ENCODE measurements at places on chromosomes 5 and 9.

DNA sequence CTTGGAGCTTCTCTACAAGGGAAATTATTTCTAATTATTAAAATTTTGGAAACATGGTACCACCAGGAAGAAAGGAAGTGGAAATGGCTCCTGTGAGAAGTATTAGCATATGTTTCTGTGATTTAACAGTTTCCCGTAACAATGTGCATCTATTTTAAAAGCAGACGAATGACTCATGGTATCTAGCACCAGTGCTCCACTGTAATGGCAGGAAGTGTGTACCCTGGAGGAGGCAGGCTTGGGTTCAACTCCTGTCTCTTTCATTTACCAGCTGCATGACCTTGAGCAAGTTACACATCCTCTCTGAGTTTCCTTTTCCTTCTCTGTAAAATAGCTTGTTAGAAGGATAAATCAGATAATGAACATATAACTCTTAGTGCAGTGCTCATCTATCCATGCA is 41.0 kb upstream of the ANGPTL2 start:
- DNase-seq, result no peak

GRCh38 chr9:109812818-109813281 is 32.9 kb downstream of the PALM2AKAP2 start:
- no peak for DNase-seq

GRCh38 chr5:58462154-58462553 is 2.3 kb upstream of the PLK2 start:
- peak; percentile 25 for DNase-seq

GRCh38 chr9:90100014-90100413 is 495.2 kb downstream of the GADD45G start:
- DNase-seq, result no peak

- DNase-seq, result no peak
These were observed 1.5 kb downstream of the PRRC2B start for GRCh38 chr9:131395157-131396098.

GRCh38 chr5:60136841-60137240 is 243.3 kb upstream of the PDE4D start:
- no peak for DNase-seq

- DNase-seq, result no peak
These were observed 214.4 kb upstream of the ELL2 start for GRCh38 chr5:96176022-96176421.

- no peak for DNase-seq
These were observed 168.6 kb downstream of the MACROH2A1 start for GRCh38 chr5:135230251-135230925.

GRCh38 chr5:177509381-177509951 is at the start of gene DOK3:
Gene DOK3, minus strand, starts transcription at chr5:177509826. Its CDS starts 286 bp downstream, at chr5:177509540.
- no peak for DNase-seq

DNA sequence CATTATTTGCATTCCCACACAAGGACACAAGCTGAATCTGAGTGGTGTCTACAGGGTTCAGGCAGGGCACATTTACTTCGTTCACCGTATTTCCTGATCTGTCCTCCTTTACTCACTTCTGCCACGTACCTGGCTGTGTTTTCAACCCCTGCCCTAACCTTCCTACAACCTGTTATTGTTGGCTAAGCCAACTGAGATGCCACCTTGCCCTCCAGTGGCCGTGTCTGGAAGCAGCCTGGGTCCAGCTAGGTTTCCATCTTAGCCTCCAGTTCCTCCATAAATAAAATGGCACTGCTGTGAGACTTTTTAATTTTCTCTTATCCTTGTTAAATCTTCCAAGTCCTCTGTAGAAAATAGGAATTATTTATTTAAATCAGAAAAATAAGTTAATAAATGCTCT is 64.8 kb downstream of the ATP10B start:
- peak; percentile 61 for DNase-seq

GRCh38 chr5:108696407-108696806 is 51.3 kb upstream of the FER start:
- DNase-seq, result no peak

- DNase-seq, result no peak
These were observed 217.0 kb downstream of the PCSK5 start for GRCh38 chr9:76107482-76107881.

DNA sequence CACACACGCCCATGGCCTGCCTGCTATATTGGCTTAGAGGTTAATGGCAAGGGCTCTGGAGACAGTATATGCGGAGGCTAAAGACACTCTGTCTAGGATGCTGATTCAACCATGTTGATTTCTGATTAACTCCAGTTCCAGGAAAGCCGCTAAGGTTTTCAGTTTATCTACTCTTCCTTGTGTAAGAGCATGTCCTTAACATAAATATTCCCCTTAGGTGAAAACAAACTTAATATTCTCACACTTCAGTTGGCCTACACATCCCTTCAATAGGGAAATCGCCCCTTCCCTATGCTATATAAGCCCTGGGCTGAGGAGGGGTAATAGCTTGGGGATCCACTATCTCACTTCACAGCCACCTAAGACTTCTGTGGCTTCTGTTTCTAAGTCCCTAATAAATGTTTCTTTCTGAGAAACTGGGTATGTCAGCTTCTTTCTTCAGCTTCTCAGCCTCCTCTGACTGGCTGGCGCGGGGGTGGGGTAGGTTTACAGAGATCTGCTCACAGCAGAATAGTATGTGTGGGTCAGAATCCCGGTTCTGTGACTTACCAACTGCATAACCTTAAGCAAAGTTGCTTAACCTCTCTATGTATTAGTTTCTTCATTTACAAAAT is 4.3 kb upstream of the GPX3 start:
- no peak for DNase-seq

- DNase-seq, result no peak
These were observed 16.5 kb upstream of the RARS1 start for GRCh38 chr5:168469816-168470215.

DNA sequence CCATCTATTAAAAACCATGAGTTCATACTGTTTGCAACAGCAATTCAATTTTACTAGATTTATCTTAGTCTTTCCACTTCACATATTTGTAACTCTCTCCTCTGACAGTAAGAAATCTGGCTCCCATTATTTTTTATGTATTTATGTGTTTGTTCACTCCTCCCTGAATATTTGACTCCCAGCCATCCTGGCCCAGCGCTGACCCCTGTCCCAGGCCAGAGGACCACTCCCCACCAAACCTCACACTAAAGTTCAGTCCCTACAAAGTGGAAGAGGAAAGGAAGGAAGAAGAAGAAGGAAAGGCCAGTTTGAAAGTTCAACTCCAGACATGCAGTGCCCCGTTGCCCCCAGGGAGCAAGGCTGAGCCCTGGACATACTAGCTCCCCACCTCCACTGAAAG is 271.8 kb downstream of the ADAMTSL1 start:
- DNase-seq, result no peak

DNA sequence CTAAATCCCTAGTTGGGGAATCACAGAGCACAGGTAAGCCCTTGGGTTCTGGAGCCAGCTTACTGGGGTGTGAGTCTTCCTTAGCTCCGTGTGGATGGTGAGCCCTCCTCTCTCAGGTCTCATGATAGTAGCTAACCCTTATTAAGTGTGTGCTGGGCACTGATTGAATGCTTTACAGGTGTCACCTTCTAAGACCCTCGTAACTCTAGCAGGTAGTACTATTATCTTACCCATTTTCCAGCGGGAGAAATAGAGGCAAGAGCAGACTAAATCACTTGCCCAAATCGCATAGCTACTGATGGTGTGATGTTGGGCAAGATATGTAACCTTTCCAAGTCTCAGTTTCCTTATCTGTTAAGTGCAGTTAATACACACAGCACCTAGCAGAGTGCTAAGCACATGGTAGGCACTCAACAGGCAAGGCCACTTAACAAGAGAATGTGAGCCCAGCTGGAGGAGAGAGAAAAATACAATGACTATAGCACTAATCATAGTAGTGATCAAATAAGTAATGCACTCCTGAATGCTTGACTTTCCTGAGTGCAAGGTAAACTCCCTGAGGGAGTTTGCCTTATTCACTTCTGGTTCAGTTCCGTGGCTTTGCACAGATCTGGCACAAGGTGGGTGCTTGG is at the start of gene DCANP1:
DCANP1 (minus strand) TSS at position 51 of the 632 bp plus-strand sequence. CDS start 240 bp downstream, outside the sequence.
- DNase-seq, result no peak

DNA sequence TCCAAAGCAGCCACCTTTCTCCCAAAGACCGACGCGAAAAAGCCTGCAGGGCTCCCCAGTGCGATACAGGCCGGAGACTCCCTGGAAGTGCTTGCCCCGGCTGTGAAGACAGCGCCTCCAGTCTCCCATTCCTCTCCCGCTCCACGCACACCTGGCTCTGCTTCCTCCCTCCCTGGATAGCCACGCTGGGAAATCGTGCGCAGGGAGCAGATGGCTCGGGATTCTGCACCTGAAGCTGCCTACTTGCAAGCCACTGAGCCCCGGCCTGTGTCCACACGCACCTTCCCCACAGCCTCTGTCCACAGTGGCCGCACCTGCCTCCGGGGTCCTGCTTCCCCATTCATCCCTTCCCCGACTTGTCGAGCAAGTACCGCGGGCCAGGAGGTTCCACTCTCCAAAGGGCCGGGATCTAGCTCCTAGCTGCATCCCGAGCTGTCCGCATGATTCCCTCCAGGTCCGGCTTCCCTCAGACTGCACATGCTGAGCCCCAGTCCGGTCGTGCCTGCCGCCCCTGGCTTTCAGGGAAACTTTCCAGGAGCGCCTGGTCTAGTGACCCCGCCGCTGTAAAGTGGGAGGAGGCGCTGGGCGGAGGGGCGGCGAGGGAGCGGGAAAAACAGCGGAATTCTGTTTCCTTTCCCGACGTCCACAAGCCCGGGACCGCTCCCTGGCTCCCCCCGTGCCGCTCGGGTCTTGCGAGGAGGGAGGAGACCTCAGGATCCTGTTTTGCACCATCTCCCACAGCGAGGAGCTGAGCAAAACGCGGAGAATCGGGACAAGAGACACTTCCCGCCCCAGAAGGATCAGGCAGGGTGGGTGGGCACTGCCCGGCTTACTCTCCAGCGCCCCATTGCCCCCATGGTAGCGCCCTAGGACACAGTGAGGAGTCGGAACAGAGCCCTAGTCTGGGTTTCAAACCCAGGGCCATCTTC is 2.0 kb downstream of the SEMA6A start:
- peak; percentile 83 for DNase-seq

DNA sequence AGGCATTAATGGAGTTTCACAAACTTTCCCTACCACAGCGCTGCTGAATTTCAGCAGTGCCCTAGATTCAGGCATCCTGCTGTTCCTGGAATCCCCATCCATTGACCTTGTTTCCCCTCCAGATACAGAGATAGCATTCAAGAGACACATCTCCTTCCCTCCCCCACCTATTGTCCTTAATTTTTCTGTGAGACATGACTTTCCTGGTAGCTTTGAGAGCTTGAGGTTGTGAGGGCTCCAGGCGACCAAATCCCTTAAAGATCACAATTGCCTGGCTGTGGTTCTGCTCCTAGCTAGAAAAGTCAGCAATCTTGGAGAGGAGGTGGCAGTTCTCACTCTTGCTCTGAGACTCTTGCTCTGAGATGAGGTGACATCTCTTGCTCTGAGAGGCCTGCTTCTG is 48.0 kb downstream of the PRR16 start:
- no peak for DNase-seq

GRCh38 chr9:20373263-20373662 is 249.0 kb downstream of the MLLT3 start:
- no peak for DNase-seq

Measured in kidney (tissue), 22 donors.